ENCODE measurements at places on chromosomes 3 and 15.

GRCh38 chr3:40304352-40304751 is 5.2 kb upstream of the EIF1B start:
- DNase-seq: no peak

DNA sequence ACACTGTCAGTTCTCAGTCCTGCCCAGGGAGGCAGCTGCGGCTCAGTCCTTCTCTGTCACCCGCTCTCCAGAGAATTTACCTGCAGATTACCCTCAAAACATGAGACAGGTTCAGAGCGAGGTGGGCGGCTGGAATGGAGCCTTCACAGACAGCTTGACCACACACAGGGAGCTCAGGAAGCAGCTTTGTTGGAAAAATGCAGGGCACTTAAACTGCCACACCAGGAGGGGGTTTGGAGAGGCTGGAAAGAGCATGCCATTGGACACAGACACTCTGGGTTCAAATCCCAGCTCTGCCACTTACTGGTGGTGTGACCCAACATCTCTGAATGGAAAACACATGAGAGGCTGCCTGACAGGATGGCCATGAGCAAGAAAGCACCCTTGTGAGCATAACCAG is 290.8 kb upstream of the LRRFIP2 start:
- no peak for DNase-seq

- DNase-seq: no peak
Observed at GRCh38 chr3:117480972-117481371, 771.4 kb downstream of the TUSC7 start.

- no peak for DNase-seq
Observed at GRCh38 chr3:14606669-14607339, 44.8 kb upstream of the CCDC174 start.

GRCh38 chr15:98941595-98942255 is 65.9 kb downstream of the PGPEP1L start:
- DNase-seq: no peak

All from left renal pelvis (tissue), 4 donors.